ENCODE measurements at places on chromosomes 11 and 22.
A peak's percentile ranks its signal among the peaks of the same experiment; 100 is the strongest.

DNA sequence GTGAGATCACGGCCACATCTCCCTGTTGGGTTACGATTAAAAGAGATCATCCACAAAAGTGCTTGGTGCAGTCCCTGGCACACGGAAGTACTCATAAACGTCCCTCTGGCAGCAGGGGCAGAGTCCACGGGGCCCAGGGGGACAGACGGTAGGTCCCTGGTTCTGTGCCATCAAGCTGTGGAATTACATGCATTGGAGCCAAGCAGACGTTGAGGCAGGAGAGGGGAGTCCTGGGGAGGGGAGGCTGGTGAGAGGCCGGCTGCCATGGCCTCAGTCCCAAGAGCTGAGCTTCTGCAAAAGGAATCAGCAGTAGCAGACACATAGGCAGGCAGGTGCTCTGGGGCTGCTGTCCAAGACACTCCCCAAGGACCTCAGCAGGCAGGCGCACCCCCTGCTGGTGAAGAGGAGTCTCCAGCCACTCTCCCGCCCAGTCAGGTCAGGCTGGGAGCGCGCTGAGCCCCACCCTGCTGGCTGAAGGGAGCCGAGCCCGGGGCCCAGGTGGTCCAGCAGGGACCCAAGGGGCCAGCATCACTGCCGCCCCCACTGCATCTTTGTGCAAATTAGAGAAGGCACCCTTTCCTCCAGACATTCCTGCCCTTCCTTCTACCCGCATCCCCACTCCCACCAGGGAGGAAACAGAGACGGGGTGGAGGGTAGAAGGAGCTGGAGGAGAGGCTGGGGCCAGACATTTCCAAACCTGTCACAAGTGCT, 7.6 kb upstream of the KCTD17 start:
- DNase-seq, result no peak

GRCh38 chr11:73781303-73781702, 6.4 kb upstream of the MRPL48 start:
- no peak for DNase-seq

DNA sequence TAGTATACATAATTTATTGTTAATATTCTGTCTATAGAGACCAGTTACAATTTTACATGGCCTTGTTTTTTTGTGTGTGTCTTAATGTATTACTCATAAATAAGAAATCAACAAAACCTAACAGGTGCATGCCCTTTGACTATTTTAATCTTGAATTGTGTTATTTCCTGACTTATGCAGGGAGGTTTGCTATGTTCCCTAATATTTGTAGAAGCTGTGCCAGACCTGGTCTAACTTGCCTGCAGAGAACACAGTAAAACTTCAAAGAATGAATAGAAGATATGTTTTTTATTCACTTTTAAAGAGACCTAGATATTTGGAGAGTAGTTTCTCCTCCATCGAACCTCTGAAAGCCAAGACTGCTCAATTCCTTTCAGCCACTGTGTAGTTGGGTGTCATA, 234.7 kb downstream of the LUZP2 start:
- DNase-seq, result no peak

DNA sequence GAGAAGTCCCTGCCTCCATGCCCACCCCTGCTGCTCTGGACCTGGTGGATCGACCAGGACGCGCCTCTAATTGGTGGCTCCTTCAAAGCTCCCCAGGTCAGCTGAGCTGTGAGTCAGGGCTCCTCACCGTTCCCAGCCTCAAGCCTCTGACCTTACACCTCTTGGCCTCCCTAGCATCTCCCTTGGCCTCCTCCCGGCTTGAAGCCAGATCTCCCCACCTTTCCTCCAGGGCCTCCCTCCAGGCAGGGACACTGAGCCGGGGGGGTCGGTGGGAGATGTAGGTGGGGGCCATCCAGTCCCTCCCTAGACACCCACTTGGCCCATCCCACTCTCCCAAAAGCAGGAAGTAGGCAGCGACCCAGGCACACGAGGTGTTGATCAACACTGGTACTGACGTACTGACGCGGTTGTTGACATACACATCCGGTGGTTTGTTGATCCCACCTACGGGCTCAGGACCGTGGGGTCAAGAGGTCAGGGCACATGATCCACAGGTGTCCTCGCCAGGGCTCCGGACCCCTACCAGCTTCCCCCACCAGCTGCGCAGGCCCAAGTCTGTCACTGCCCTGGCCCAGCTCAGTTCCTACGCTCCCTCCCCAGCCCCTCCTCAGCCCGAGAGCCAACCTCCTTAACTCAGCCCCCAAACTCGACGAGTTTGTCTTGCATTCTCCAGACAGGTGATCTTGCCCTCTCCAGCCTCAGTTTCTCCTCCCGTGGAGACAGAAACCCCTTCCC, 802 bp downstream of the ATG2A start:
- no peak for DNase-seq

DNA sequence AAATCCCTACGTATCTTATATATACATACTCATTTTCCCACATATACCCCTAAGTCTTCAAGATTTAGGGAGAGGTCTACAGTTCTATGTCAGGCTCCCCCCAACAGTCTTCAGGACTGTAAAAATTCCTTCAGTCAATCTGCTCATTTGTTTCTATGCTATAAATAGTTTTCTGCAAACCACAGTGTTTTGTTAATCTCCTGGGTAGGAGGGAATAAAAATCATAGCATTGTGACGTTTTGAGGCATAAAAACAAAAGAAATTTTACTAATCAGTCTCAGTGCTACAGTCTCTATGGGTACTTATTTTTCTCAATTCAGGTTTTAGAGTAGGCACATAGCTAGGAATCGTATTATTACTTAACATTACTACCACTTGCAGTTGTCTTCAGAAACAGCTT, 552.8 kb upstream of the LRRC4C start:
- no peak for DNase-seq

GRCh38 chr11:102338479-102339010, 8.5 kb upstream of the BIRC2 start:
- no peak for DNase-seq

DNA sequence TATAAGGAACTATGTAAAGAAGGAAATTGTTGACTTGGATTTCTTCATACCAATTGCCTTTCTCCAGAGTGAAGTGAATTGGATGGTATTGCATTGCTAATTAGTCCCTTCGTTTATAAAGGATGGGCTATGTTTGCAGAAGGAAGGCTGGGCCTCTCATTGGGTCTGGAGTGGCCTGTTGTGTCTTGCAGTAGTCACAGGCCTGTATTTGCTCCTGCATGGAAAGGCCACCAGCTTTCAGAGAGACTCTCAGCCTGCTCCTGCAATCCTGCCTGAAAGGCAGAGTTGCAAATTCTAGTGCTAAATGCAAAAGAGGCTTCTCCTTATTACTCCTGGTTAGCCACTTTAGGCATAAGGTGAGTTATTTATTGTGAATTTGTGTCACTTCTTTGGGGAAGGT, 103.8 kb downstream of the EXT2 start:
- DNase-seq, result no peak

DNA sequence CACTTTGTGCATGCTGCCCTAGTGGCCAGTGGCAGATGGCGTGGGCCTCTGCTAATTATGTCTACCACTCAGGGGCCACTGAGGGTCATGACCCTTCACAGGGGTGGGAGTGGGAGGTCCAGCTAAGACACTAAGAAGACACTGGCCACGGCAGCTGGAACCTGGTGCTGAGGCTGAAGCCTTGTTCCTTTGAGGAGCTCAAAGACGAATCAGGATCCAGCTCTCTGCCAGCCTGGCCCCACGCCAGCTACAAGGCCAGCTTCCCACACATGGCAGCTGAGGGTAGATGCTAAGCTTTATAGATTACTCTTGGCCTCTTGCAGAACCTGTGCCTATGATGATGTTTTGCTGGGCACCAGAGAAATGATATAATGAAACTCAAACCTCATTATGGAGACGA, 226.3 kb downstream of the DSCAML1 start:
- DNase-seq, result no peak

GRCh38 chr11:57322256-57323166, 2.2 kb downstream of the TNKS1BP1 start:
- peak; percentile 21 for DNase-seq

DNA sequence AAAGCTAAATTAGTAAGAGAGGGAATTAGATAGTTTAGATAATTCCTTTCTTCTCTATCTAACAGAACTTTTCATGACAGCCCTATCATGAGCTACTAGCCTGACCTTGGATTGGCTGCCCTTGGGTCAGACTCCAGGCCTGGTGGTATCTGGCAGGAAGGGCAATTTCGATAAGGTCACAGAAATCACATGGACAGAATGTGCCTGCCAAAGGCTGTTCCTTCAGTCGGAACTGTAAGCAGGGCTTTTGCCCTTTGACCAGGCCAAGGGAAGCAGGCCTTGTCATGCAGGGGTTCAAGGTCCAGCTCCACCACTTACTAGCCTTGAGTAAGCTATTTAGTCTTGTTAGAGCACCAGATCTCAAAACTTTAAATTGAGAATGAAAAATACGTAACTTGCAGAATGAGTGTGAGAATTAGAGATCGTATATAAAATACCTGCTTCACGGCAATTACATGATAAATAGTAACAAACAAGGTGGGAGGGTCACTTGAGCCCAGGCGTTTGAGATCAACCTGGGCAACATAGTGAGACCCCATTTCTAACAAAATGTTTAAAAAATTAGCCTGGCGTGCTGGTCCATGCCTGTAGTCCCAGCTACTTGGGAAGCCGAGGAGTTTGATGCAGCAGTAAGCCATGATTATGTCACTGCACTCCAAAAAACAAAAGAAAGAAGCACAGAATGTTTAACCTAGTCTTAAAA, 60.8 kb upstream of the SC5D start:
- no peak for DNase-seq

DNA sequence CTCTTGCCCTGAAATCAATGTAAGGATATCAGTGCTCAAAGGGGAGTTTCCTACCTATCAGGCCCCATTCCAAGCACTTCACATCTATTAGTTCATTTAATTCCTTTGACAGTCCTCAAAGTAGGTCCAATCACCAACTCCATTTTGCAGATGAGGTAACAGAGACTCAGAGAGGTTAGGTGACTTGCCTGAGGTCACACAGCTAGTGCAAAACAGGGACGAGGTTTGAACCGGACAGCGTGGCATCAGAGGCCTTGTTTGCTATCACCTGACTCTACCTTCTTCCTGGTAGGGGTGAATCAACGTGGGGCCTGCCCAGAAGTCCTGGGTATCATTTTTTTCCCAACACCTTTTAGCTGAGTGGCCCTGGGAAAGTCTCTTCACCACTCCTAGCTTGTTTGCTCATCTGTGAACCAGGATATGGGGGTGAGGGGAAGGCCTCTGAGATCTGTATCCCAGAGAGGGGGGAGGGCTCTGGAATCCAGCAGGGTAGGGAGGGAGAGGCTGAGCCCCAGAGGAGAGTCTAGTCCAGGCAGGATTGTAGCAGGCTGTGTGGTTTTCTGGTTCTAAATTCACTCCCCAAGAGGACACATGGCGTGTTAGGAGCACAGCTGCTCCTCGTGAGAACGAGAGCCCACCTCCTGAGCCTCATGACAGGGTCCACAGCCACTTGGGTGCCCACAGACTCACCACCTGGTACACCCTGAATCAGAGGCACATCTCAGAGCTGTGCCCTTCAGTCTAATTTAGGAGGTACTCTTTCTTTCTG, 174.7 kb downstream of the MN1 start:
- no peak for DNase-seq

- DNase-seq, result no peak
These were observed 29.9 kb upstream of the LRRC32 start for GRCh38 chr11:76700177-76701100.

GRCh38 chr22:32900886-32901635, 99.6 kb downstream of the TIMP3 start:
- no peak for DNase-seq

DNA sequence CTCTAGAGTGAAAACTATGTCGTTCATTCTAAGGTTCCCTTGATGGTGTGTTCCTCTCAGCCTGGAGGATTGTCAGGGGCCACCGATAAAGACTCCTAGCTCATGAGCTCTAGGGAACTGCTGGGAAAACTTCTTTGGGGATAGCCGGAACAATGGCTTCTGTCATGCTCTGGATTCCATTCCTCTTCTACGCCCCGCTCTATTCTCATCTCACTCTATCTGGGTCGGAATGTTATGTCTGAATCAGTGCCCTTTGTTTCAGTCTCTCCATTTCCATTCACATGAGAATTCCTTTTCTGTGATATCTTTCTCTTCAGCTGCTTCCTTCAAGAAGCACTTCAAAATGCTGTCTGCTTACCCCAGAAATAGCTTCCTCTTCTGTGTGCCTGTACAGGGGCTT, 16.9 kb upstream of the SLCO2B1 start:
- DNase-seq, result no peak

GRCh38 chr22:22618923-22619322, 25.5 kb upstream of the GGTLC2 start:
- DNase-seq, result no peak

- DNase-seq, result no peak
These were observed 468.4 kb downstream of the NELL1 start for GRCh38 chr11:21137803-21138202.

DNA sequence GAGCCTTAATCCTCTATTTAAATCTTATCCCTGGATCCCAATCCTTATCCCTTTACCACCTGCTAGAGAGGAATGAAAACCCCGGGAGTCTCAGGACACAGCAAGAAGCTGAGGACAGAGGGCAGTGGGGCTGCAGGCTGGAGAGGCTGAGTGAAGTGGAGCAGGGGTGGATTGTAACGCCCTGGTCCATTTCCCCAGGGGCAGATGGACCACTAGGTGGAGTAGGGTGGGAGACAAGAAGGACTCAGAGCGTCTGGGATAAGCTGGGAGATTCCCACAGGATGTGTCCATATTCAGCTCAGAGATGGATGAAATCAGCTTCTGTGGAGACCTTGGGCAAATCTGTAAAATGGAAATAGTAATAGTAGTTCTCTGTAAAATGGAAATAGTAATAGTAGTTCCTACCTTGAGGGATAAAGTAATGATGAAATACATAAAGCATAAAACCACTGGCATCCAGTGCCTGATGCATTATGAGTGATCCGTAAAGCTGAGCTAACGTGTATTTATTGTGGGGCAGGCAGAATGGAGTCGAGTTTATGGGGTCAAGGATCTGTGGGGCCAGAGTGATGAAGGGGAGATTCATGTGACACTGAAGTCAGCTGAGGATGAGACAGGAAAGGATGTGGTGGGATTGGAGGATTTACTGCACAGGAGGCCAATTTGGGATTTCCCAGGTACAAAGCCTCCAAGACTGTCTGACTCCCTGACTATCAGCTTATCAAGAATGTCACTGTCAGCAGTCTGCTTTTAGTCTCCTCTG, 1.9 kb upstream of the ROBO4 start:
- DNase-seq, result no peak

DNA sequence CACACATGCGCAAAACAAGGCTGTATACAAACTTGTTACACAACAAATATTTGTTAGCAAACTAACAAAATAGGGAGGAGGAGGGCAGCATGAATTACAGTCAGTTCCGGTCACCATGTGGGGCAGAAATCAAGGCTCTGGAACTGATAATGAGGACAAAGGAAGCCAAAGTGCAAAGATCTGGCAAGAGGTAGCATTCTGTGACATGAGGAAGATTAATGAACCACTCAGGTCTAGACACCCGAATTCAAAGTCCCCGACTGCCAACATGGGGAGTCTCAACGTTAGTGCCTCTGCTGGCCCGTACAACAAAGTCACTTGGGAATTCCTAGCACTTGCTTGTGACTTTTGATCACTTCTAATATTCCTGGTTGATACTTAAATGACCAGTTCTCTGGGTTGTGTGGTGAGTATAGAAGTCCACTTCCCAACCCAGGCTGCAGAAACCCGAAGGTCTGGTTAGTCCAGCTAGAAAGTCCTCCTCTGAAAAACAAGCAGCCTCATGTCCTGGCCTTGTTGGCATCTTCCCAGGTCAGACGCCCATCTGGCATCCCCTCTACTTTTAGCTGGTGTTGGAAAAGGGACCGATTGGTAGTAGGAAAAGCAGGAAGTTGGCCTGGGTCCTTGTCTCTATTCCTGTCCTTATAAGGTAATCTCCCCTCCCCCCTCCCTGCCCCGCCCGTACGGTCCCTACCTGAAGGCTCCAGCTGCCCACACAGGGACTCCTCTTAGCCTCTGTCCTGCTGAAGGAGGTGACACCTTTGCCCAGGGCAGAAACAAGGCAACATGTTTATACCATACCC, 1.6 kb downstream of the SUN2 start:
- DNase-seq, result peak; percentile 41

All from substantia nigra (tissue), 51 donors.